ENCODE measurements at places on chromosomes 6 and 20.

DNA sequence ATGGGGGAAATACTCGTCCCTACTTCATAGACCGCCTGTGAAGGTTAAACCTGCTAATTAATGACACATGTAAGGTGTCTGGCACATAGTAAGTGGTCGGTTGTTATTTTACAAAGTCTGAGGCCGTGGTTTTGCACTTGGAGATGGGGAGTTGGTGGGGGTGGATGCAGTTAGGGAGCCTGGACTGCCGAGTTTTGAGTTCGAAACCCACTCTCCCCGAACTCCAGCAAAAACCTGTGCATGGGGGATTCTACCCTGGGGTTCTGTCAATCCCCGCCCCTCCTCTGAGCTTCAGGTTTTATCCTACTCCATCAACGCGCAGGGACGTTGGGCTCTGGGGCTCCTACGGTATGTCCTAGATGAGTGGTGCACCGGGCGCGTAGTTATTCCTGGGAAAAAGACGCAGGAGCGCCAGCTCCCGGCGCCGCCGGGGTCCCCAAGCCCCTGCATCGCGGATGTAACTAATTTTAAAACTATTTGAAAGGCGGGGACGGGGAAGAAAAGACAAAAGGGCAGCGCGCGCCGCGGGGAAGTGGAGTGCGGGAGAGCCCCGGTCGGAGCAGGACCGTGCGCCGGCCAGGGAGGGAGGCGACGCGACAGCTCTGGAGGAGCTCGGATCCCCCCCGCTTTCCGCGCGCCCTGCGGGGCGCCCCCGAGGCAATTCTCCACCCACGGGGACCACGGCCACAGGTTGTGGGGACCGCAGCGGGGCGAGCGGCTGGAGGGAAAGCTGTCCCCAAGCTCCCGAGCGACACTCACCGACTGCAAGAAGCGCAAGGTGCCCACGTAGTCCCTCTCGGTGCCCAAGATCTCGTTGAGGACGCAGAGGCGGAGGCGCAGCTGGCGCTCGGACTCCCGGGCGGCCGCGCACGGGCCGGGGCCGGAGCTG is 672 bp downstream of the PREX1 start:
- no peak for DNase-seq

DNA sequence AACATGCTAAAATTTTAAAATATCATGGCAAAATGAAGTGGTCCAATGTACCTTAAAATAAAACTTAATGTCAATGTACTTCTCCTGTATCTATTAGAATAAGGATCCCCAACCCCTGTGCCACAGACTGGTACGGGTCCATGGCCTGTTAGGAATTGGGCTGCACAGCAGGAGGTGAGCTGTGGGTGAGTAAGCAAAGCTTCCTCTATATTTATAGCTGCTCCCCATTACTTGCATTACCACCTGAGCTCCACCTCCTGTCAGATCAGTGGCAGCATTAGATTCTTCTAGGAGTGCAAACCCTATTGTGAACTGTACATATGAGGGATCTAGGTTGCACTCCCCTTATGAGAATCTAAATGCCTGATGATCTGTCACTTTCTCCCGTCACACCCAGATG is 86.0 kb downstream of the SLC16A10 start:
- no peak for DNase-seq

GRCh38 chr6:26380256-26380655 is 2.7 kb upstream of the BTN2A2 start:
- no peak for DNase-seq

DNA sequence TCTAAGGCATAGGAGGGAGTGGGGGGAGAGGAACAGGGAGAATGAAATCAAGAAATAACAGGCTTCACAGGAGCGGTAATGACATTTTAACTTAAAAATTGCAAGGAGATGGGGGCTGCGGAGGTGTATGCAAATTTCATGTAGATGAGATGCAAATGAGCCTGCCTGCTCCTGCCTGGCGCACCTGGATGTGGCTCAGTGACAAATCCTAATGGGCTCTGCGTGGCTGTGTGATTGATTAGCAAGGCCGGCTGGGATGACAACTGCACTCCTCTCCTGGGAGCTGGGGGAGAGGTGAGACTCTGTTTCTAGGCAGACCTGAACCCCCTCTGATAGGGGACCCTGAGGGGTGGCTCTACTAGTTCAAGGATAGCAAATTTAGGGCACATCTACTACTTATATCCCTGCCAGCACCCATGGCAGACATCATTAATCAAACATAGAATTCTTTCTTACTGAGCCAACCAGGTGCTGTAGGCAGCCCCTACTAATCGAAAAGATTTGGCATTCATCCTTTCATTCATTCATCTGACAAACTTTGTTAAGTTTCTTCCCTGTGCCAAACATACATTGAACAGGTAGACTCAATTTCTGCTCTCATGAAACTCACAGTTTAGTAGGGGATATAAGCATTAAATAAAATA is 38.4 kb upstream of the TGM2 start:
- no peak for DNase-seq

GRCh38 chr6:73139681-73140383 is 85.5 kb downstream of the KHDC1L start:
- no peak for DNase-seq

DNA sequence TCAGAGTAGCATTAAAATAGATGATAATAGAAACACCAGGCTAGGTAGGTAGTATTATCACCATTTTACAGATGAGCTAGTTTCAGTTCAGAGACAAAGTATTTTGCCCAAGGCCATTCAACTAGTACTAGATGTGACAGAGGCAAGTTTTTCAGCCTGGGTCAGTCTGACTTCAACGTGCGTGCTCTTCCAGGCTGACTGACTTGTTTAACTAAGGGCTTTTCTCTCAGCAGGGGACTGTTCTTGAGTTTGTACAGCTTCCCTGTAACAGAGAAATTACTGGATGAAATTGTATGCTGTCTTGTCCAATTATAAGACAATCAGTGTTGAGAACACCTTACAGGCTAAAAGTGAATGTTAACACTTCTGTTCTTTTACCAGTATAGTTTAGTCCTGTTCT is 333.5 kb upstream of the MAN1A1 start:
- DNase-seq = no peak

GRCh38 chr6:37373822-37374471 is 20.2 kb downstream of the RNF8 start:
- no peak for DNase-seq

DNA sequence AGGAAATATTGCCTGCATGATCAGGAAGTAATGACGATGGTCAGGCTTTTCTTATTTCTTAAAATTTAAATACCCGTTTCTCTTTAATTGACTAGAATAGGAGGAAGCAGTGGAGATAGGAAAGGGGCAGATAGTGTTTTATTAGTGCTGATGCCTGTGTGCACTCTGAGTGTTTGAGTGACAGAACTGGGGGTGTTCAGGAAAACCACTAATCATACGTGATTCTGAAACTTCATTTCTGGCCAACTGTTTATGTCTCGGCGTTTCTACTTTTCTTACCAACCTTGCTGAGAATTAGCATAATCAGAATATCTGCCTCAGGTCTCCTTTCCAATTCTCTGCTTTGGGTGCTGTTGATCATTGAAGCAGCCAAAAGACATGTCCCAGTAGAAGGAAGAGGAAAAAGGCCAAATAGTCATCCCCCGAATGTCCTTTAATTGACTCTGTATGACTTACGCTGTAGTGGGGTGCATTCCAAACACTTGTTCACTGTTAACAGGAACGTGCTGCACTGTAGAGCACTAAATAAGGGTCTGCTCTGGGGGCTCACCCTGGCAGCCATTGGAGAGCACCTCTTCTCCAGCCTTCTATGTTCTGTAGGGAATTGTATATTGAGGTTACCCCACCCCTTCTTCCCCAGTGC is 152.9 kb downstream of the JARID2 start:
- DNase-seq = no peak

GRCh38 chr6:149043476-149044130 is 273.9 kb upstream of the TAB2 start:
- DNase-seq = no peak

- no peak for DNase-seq
These were observed 100.7 kb downstream of the SGK1 start for GRCh38 chr6:134217105-134217797.

- DNase-seq = no peak
These were observed 52.9 kb upstream of the MLN start for GRCh38 chr6:33856655-33857054.

DNA sequence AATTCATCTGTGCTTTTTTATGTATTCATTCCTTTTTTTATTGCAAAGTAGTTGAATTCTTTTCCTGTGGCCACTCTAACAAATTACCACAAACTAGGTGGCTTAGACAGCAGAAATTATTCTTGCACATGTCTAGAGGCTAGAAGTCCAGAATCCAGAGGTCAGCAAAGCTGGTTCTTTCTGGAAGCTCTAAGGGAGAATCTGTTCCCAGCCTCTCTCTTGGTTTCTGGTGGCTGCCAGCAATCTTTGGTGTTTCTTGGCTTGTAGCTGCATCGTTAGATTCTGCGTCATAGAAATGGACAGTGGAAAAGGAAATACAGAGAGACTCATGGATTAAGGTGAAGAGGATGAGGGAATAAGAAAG is 39.3 kb downstream of the GSTA2 start:
- DNase-seq = no peak

DNA sequence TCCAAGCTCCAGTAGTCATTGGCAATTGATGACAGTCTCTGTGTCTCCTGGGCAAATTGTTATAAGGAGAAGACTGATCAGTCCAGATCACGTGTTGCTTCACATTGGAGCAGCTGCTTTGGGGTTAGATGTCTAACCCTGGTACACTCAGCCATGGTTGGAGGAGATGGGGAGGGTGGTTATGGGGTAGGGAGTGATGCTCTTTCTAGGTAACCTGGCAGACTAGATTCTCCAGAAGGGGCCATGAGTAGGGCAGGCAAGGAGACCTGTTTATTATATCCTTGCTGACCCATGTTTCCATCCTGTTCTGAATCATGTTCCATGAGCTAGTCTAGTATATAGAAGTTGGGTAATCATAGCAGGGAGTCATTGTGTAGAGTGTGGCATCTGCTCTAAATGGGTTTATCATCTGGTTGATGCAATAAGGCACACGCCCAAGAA is 50.8 kb upstream of the BACH2 start:
- no peak for DNase-seq

- DNase-seq = no peak
These were observed 37.0 kb upstream of the MPC1 start for GRCh38 chr6:166419717-166420116.

- no peak for DNase-seq
These were observed 15.6 kb downstream of the TGM6 start for GRCh38 chr20:2396241-2396814.

DNA sequence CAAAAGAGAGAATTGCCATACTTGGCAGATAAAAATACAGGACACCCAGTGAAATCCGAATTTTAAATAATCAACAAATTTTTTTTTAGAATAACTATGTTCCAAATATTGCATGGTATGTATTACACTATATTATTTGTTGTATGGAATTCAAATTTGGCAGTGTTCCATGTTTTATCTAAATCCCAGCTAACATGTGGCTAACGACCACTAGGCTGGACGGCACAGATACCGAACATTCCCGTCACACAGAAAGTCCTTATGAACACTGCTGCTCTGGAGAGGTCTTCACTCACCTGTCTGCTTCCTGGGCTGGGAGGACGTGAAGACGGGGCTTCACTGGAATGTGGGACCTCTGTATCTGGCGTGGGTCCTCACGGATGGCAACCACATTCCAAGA is 32.8 kb downstream of the SNX5 start:
- DNase-seq = no peak

- DNase-seq = no peak
These were observed 59.2 kb downstream of the TNFAIP3 start for GRCh38 chr6:137926207-137926731.

- no peak for DNase-seq
These were observed 1.2 kb upstream of the DSE start for GRCh38 chr6:116369540-116369939.

- DNase-seq = no peak
These were observed 370.1 kb downstream of the ADGRB3 start for GRCh38 chr6:69005199-69005598.

DNA sequence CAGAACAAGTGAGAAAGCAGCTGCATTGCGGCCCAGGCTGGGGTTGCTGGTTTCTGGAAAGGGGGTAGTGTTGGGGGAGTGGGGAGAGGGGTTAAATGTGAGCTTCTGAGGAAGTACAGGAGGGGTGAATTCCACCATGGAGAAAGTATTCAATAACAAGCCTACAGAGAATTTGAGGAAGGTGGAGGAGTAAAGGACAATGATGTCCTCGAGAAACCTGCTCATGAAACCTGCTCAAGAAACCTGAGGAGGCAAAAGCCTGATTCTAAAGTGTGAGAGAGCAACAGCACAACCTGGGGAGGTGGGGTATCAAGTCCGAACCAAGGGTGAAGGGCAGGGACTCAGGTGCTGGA is 138.3 kb upstream of the ESR1 start:
- DNase-seq = no peak

DNA sequence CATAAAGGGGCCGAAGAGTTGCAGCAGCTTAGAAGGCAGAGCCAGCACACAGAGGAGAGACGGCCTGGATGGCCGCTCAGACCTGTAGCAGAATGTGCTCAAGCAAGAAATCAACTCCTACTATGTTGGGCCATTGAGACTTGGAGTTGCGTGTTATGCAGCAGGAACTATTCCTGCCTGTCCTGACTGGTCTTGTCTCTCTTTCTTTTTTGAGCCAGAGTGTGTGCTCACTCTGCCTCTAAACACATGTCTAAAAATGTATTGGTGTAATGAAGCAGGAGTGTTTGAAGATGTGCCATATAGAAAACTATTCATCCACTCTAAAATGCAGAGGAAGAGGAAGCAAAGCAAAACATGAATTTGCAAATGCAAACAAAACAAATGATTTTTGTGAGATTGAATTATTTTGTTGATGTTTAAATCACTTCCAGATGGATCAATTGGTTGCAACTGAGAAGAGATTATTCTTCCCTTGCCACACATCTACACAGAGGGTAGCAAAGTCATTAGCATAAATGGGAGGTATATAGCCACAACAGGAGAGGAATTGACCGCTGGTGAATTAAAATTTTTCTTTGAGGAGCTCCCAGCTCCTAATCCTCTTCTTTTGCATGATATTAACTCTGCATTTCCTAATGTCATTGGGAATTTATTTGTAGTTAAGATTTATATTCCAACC is 20.4 kb upstream of the SYNJ2 start:
- DNase-seq = no peak

GRCh38 chr6:155580904-155581303 is 125.3 kb upstream of the NOX3 start:
- DNase-seq = no peak

- no peak for DNase-seq
These were observed 65.5 kb upstream of the BTBD3 start for GRCh38 chr20:11852189-11852588.

GRCh38 chr6:149962461-149963211 is 1.1 kb upstream of the ULBP1 start:
- no peak for DNase-seq

DNA sequence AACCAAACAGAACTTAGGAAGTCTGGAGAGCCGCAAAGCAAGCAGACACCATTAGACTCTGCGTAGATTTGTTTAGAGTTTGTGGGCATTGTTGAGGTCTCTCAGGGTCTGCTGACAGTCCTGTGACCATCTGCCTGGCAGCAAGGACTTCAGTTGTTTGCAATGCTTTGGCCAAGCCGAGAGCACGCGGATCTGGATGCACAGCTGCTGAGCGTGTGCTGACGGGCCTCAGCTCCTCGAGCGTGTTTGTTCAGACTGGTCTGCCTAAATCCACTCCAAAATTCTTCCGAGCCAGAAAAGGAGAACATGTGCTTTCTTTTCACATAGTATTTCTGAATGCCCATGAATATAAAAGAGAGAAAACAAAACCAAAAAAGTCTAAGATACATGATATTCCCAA is 159.0 kb downstream of the ZNF217 start:
- DNase-seq = no peak

- DNase-seq = no peak
These were observed 18.7 kb downstream of the BTN3A1 start for GRCh38 chr6:26420688-26421171.

- no peak for DNase-seq
These were observed 6.2 kb downstream of the TULP1 start for GRCh38 chr6:35506536-35506935.

GRCh38 chr20:51710361-51710894 is 57.8 kb downstream of the ATP9A start:
- DNase-seq = no peak
